ENCODE measurements at places on chromosomes 1 and 21.

DNA sequence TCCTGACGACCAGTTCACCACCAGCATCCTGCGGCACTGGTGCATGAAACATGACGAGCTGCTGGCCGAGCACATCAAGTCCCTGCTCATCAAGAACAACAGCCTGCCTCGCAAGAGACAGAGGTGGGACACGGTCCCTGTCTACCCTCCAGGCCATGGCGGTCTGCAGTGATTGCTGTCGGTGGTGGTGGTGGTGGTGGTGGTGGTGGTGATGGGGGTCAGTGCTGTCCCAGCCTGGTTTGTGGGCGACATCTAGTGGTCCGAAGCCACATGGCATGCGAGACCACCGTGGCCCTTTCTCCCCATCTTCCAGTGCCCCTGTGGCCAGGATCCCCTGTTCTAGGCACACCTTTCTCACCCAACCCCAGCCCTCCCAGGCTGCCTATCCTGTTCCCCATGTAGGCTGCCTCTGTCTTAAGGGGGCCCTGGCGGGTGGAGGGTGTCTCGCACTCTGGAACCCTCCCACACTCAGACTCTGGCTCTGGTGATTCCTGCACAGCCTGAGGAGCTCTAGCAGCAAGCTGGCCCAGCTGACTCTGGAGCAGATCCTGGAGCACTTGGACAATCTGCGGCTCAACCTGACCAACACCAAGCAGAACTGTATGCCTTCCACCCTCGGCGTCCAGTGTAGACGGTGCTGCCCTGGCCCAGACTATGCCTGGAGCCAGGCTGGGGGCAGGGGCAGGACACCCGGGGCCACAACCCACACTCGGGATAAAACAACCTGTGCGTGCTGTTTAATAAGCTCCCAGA lies 3.2 kb upstream of the SLC27A3 start:
- H3K27me3 ChIP-seq, result no peaks in the 10 kb centered on the region
- H3K36me3 ChIP-seq, result peaks cover 15% of the 10 kb centered on the region
- H3K4me3 ChIP-seq, result no peak overlapping the region
- DNase-seq, result no peak
- no peak overlapping the region for H3K27ac ChIP-seq
- H3K4me1 ChIP-seq, result peaks cover 26% of the 10 kb centered on the region

GRCh38 chr1:186575348-186575747 lies 104.9 kb downstream of the PTGS2 start:
- no peaks in the 10 kb centered on the region for H3K27me3 ChIP-seq
- no peak for DNase-seq
- H3K27ac ChIP-seq, result no peak overlapping the region
- H3K4me1 ChIP-seq, result no peaks in the 10 kb centered on the region
- no peaks in the 10 kb centered on the region for H3K36me3 ChIP-seq

- DNase-seq, result no peak
- no peaks in the 10 kb centered on the region for H3K27me3 ChIP-seq
- peaks cover 80% of the 10 kb centered on the region for H3K4me1 ChIP-seq
- peaks cover 32% of the 10 kb centered on the region for H3K36me3 ChIP-seq
Measured at GRCh38 chr21:42231756-42232155, 12.8 kb downstream of the ABCG1 start.

DNA sequence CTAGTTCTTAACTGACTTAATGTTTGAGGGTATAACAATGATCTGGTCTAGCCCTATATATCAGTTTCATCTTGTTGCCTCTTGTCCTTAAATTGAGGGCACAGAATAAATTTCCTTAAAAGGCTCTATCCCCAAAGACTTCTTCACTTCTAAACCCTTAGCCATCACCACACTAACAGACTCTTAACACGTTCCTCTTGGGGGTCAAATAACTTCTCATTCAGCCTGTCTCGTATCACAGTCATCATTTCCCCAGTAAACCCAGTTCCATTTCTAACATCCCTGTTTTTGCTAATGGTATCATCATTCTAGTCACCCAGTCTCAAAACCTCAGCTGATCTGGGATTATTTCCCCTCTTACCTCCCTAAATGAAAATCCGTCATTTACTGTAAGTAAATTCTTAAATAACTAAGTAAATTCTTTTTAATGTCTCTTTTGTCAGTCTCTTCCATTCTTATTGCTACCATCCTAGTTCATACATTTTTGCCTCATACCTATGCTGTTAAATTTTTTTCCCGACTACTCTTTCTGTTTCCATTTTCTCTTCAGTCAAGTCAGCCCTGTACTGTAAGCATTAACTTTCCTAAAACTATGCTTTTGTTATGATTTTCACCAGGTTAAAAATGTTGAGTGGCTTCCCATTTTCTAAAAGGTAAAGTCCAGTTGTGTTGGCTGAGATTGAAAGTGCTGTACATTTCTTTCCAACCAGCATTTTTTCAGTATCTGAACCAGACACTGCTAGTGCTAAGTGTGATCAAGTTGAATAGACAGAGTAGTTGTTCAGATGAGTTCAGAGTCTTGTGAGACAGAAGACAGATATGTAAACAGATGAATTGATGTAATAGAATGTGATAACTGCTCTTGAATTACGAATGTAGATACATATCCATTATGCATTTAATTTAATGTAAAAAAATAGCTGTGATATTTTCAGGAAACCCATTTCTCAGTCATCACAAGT lies 6.9 kb downstream of the CTTNBP2NL start:
- no peak for DNase-seq
- H3K27ac ChIP-seq, result no peak overlapping the region
- peaks cover 19% of the 10 kb centered on the region for H3K27me3 ChIP-seq
- no peaks in the 10 kb centered on the region for H3K4me1 ChIP-seq
- H3K4me3 ChIP-seq, result no peak overlapping the region

GRCh38 chr1:231410036-231410612 lies 12.0 kb downstream of the EGLN1 start:
- no peak for DNase-seq
- peaks cover 10% of the 10 kb centered on the region for H3K36me3 ChIP-seq
- H3K4me1 ChIP-seq, result peaks cover 27% of the 10 kb centered on the region
- H3K27ac ChIP-seq, result no peak overlapping the region
- no peak overlapping the region for H3K4me3 ChIP-seq

DNA sequence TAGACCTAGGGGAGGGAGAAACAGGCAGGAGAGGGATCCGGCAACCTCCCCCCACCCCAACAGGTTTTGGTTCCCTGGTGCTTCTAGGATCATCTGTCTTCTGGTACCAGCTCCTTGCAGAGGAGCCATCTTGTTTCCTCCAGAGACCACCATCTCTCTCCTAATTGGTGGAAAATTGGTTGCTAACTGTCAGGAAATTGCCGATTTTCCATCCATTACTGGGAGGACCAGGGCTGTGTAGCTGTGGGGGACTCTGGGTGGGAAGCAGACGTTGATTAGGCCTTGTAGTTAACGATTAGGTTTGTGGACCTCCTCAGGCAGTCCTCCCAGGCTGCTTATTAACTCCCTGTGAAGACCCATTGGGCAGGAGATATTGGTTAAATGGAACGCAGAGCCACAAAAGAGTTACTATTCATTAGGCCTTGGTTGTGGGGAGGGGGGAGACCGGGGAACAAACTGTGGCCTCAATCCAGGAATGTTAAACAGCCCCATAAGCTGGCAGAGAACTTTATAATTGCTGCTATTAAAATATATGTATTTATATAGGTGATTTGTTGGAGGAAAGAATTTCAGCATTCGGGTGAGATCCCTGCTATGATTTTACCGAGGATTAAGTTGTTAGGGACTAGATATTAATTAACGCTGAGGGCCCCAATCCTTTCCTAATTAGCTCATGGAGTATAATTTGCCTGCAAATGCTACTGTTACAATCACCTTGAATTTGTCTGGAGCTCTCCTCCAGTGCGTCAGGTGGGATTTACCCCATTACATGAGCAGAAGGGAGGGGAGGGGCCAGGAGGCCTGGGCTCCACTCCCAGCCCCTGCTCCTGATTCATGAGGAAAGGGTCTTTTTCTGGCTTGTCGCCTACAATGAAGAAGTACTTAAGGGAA lies 61.2 kb upstream of the TRABD2B start:
- H3K27me3 ChIP-seq, result peaks cover 48% of the 10 kb centered on the region
- no peak overlapping the region for H3K27ac ChIP-seq
- no peaks in the 10 kb centered on the region for H3K36me3 ChIP-seq
- no peak overlapping the region for H3K4me3 ChIP-seq

GRCh38 chr1:156495401-156496140 lies 5.0 kb downstream of the MEF2D start:
- peaks cover 25% of the 10 kb centered on the region for H3K36me3 ChIP-seq
- H3K27me3 ChIP-seq, result no peaks in the 10 kb centered on the region
- H3K4me1 ChIP-seq, result peaks cover 86% of the 10 kb centered on the region
- DNase-seq, result no peak
- peak overlapping the region; percentile 90 for H3K27ac ChIP-seq

GRCh38 chr1:109314795-109315194 lies 8.0 kb upstream of the MYBPHL start:
- no peak overlapping the region for H3K4me3 ChIP-seq
- H3K27me3 ChIP-seq, result peaks cover 4% of the 10 kb centered on the region
- DNase-seq, result no peak
- no peaks in the 10 kb centered on the region for H3K4me1 ChIP-seq

GRCh38 chr1:110487726-110488125 lies 31.2 kb downstream of the KCNA10 start:
- peaks cover 54% of the 10 kb centered on the region for H3K27me3 ChIP-seq
- no peak for DNase-seq
- no peaks in the 10 kb centered on the region for H3K36me3 ChIP-seq
- H3K27ac ChIP-seq, result no peak overlapping the region
- no peak overlapping the region for H3K4me3 ChIP-seq
- H3K4me1 ChIP-seq, result no peaks in the 10 kb centered on the region

- DNase-seq, result no peak
- H3K27ac ChIP-seq, result no peak overlapping the region
- H3K4me3 ChIP-seq, result no peak overlapping the region
- H3K4me1 ChIP-seq, result peaks cover 32% of the 10 kb centered on the region
- H3K36me3 ChIP-seq, result peaks cover 39% of the 10 kb centered on the region
- H3K27me3 ChIP-seq, result no peaks in the 10 kb centered on the region
Measured at GRCh38 chr1:58683519-58683918, 16.3 kb downstream of the MYSM1 start.

DNA sequence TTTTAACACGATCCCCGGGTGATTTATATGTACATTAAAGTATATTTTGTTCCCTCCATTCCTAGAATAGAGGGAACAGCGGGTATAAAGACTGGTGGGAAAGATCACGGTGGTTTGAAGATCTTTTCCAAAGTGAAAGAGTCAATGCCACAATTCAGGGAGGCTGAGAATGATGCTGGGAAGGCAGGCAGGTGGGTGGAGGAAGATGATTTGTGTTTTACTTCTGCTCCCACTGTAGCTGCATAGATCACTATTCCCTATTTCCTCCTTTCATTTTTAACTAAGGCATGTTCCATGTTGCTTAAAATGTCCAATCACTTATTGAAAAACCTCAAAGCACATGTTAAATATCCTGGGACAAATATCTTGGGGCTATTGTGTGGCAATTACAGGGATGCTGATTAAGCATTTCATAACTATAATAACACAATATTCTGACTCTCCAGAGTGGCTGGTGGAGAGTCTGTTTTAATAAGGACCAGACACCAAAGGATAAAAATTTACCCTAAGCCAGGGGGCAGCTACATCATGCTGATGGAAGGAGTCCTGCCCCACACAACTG lies 8.4 kb upstream of the LYST start:
- no peaks in the 10 kb centered on the region for H3K27me3 ChIP-seq
- no peak for DNase-seq
- no peak overlapping the region for H3K4me3 ChIP-seq

GRCh38 chr21:17819877-17820229 lies 697 bp upstream of the C21orf91 start:
- peaks cover 27% of the 10 kb centered on the region for H3K4me1 ChIP-seq
- no peaks in the 10 kb centered on the region for H3K27me3 ChIP-seq
- H3K36me3 ChIP-seq, result peaks cover 24% of the 10 kb centered on the region
- peak overlapping the region; percentile 95 for H3K27ac ChIP-seq

- H3K4me3 ChIP-seq, result no peak overlapping the region
- peaks cover 14% of the 10 kb centered on the region for H3K27me3 ChIP-seq
- H3K36me3 ChIP-seq, result no peaks in the 10 kb centered on the region
- no peak overlapping the region for H3K27ac ChIP-seq
- H3K4me1 ChIP-seq, result no peaks in the 10 kb centered on the region
Measured at GRCh38 chr1:56376188-56376984, 203.0 kb downstream of the PLPP3 start.

All from central memory CD8-positive, alpha-beta T cell (primary cell).